KBM-7 (cell line): ENCODE measurements at places on chromosomes 2 and 18.

GRCh38 chr18:63867368-63868125 is 20.0 kb upstream of the SERPINB2 start:
- no peak for DNase-seq

- DNase-seq: peak; percentile 20
These were observed 391.3 kb upstream of the CELF4 start for GRCh38 chr18:37956902-37957301.

- no peak for DNase-seq
These were observed 148.1 kb downstream of the TMEM163 start for GRCh38 chr2:134570676-134571075.

GRCh38 chr2:240369801-240370585 is 65.5 kb upstream of the GPC1 start:
- DNase-seq: no peak

- DNase-seq: no peak
These were observed 89.3 kb downstream of the MBD2 start for GRCh38 chr18:54135216-54135615.

GRCh38 chr2:17580319-17580715 is 39.8 kb downstream of the VSNL1 start:
- no peak for DNase-seq

DNA sequence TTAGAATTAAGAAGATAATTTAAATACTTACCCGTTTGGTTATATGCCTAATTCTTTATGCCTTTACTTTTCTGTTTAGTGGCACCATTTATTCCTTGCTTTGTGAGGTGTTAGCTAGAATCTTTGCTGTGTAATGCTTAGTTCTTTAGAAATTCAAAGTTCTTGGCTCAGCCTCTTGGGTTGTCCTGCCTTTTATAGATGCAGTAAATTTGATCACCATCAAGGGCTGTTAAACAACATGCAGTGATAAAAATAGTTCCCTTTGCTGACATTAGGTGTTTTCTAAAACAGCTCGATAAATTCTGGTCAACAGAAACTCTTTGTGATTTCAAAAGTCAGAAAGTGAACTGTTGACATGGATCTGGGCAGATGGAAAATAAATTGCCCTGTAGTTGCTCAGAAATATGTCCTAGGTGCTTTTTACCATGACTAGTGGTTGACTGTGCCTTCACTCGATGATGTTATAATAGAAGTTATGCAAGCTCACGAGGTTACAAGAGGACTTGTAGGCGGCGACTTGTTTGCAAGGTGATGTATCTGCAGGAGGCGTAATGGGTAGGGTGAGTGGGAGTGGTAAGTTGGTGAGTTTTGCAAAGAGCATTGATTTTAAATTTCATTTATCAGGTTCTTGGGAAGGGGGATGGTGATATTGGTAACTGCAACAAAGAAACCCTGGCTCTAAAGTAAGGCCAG is 52.1 kb downstream of the LRRTM1 start:
- no peak for DNase-seq

DNA sequence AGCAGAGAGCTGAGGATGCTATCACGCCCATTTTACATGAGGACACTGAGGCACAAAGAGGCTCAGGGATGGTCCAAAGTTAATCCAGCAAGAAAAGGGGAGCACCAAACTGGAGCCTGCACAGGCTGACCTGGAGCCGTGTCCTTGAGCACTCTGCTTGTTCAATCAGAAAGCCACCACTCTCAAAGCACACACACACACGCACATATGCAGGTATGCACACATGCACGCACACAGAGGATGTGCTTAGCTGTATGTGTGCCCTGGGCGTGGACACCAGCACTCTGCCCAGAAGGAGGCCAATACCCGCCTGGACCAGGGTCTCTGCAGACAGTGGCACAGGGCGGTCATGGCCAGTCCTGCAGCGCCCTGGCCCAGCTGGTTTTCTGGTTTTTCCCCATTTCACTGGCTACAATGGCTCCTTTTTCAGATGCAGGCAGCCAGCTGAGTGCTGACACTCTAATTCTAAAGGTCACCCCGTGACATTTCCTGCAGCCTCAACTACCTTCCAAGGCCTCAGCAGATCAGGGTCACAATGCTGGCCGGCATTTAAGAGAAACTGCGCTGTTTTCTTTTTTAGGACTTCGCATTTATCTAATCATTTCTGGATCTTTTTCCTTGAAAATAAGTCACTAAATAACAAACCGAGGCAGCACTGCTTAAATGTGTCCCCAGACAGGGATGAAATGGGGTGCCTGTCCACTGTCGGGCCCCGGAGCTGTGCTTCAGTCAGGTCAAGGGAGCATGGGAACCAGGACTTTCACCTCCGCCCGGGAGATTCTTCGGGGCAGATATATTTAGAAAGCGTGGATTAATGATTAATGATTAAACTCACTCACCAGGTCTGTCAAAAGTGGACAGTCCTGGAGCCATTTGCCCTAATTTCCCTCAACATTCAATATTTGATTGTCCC is 104.5 kb downstream of the HDAC4 start:
- no peak for DNase-seq

DNA sequence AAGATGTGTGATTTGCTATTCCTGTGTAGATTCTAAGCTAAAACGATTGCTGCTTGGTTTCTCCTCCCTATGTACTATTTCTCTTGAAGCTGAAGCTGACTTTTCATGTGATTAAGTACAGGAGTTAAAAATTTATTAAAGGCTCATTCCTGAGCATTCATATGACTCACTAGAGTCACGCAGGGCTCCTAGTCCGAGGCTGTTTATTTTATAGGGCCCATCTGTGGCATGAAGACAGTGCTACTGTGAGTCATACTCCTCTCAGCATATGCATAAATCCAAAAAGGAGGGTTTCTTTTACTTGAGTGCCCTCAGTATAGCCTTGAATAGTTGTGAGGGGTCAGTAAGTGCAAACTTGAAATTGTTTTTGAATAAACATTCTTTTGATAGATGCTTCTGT is 378.8 kb downstream of the PTPRM start:
- no peak for DNase-seq

DNA sequence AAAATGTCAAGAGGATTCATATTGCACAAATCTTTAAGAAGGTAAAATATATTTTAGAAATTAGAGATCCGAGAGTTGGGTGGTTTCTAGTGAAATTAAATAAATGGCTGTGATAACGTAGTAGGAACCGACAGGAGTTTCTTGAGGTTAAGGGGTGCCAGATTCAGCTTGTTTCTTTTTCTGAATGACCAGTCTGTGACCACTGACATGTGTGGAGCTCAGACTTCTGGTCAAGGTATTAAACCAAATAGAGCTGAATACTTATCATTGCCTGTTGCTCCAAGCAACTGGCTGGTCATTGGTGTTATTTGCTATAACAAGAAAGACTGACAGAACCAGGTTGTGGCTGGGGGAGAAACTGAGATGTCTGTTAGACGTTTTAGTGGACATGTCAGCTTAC is 408.2 kb upstream of the HS6ST1 start:
- DNase-seq: no peak

GRCh38 chr2:14654835-14655282 is 22.3 kb downstream of the LRATD1 start:
- DNase-seq: no peak

GRCh38 chr2:48829569-48829968 is 74.0 kb upstream of the LHCGR start:
- no peak for DNase-seq

DNA sequence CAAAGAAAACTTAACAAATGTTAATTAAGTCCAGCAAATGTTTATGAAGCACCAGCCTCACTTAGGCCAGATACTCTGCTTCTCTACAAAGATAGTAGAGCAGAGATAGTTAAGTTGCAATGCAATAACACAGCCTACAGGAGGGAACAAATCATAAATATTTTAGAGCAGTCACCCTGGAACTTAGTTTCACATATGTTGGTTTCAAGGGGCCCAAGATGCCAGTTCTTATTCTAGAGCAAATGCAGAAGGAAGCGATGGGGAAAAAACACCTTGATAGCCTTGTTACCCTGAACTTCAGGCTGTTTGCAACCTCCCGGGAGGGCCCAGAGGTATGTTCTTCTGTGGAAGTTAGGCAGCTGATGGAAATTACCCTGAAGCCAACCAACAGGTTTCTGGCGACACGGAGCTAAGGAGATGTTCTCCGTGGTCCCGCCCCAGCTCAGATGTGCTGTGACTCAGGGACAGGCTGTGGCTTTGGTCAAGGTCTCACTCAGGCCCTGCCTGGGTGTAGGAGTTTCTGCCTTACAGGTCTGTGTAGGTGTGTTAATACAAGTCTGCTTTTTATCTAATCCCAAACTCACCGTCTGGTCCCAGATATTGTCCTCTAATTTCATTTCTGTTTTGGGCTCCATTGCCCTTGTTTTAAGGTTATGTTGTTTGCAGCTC is 3.8 kb downstream of the CTIF start:
- DNase-seq: no peak

- DNase-seq: no peak
These were observed at the start of gene CAPN13 for GRCh38 chr2:30807249-30807648. Gene CAPN13, minus strand, starts transcription at chr2:30807446. Its CDS starts 20,121 bp downstream, at chr2:30787325.

DNA sequence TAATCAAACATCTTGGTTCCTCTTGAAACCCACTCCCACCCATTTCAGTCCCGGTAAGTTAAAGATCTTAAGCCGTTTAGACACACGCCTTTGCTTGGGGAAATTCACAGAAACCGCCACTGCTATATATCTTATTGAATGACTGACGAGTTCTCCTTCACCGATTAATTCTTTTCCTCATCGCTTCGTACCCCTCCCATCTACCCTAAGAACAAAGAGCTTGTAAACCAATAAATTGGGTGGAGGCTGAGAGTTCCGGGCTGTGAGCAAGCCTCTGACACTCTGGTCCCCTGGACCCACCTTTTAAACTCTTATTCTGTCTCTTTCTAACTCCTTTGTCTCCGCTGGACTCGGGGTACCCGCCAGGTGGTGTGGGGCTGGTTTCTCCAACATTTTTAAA is 30.6 kb downstream of the TMEM131 start:
- no peak for DNase-seq

- DNase-seq: no peak
These were observed 37.1 kb upstream of the IKZF2 start for GRCh38 chr2:213188533-213188867.

DNA sequence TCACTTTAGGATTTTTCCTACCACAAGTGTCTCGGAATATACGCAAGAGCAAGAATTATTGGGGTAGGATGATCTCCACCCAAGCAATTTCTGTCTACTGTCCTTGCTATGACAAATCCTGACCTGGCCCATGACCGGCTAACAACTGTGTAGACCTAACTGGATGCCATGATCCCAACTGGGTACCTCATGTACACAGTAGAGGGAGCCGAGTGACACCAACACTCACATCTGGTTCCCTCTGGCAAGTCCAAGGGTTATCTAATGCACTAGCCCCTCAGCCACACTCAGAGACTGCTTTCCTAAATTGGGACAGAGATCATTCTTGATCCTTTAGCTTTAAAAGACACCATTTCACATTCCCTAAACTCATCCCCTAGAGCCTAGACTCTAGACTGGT is 60.7 kb upstream of the ZNF532 start:
- DNase-seq: no peak

DNA sequence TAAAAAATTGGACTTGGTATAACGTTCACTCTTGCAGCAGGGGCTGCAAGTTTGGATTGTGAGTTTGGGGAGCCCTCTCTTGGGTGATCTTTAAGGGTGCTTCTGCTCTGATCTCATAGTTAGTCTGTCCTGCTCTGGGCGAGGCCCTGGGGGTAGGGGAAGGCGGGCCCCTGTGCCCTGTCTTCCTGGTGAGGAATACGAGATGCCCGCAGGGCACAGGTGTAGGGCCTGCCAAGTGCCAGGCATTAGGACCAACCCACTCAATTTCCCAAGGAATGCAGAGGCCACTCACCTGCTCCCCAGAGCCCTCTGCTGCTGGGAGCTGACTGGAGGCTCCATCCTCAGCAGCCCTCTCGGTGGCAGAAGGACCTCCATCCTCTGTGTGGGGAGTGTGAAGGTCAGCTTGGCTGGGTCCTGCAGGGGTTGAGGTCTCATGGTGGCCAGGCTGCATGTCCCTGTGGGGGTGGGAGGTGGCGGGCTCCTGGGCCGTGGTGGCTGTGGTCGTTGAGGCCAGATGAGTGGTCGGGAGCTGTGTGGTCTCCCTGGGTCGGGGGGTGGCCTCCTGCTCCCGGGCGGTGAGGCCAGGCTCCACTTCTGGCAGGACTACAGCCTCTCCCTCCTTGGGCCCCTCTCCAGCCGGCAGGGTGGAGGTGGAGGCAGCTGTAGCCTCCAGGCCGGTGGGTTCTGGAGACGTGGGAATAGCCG is 21.3 kb downstream of the SDC1 start:
- no peak for DNase-seq

- DNase-seq: no peak
These were observed 80.0 kb downstream of the SOWAHC start for GRCh38 chr2:109694190-109694589.

GRCh38 chr2:80198042-80198441 is 106.5 kb downstream of the LRRTM1 start:
- DNase-seq: no peak

- no peak for DNase-seq
These were observed 477.9 kb upstream of the TNP1 start for GRCh38 chr2:217337771-217338170.

DNA sequence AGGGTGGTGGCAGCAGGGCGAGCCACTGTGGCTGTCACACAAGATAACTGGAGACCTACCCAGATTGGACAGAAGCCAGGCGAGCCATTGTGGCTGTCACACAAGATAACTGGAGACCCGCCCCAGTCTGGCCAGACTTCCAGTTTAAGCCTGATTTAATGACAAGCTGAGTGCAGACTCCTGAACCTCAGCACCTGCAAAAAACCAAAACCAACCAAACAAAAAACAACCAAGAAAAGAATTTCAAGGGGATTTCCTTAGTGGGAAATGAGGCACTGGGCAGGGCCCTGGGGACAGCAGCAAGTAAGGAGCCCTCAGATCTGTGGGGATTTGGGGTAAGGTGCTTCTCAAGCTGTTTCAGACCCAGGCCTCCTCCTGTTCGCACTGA is 95.2 kb upstream of the BOD1L2 start:
- DNase-seq: peak; percentile 40

- no peak for DNase-seq
These were observed 80.2 kb downstream of the ASAP2 start for GRCh38 chr2:9286554-9287399.

GRCh38 chr18:48913201-48913600 is 37.6 kb downstream of the SMAD7 start:
- no peak for DNase-seq

DNA sequence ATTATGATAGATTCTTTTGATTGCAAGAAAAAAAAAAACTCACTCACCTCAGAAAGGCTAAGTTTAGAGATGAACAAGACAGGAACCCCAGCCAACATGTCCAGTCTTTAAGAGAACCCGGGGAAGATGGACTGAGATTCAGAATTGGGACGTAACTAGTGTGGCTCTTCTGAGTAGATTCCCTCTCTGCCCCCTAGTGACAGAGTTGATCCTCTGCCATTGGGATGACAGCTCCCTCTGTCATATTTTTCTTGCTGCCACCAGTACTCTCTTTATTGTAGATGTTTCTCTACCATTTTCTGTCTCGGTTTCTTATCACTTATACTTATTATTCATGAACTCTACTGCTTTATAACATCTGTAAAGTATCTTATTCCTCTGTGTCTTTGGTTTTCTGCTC is 77.7 kb downstream of the GULP1 start:
- DNase-seq: peak; percentile 55

GRCh38 chr2:100984892-100985307 is 17.2 kb upstream of the RPL31 start:
- DNase-seq: peak; percentile 67
